Common myeloid progenitor, CD34-positive (primary cell): ENCODE measurements at places on chromosomes 4 and X.
A peak's percentile ranks its signal among the peaks of the same experiment; 100 is the strongest.

DNA sequence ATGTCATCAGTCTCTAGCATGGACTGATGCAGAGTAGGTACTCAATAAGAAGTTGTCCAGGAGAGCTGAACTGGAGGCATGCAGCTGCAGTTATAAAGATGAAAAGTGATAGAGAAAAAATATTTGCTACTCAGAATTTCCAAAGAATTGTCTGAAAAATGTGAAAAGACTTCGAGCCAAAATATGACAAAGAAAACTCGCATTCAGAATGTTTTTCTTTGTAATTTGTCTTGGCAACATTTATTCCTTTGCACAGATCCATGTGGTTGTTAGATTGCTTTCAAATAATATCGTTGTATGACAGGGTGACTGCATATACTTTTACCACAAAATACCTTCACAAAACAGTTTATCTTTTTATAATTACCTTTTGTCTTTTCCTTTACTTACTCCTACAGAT lies 128.0 kb upstream of the SLC4A4 start:
- no peak for DNase-seq

- peak; percentile 71 for DNase-seq
Observed at GRCh38 chrX:58025979-58026378, 115.7 kb upstream of the ZXDA start.

GRCh38 chr4:12635629-12636028 lies 848.5 kb downstream of the RAB28 start:
- DNase-seq = no peak

DNA sequence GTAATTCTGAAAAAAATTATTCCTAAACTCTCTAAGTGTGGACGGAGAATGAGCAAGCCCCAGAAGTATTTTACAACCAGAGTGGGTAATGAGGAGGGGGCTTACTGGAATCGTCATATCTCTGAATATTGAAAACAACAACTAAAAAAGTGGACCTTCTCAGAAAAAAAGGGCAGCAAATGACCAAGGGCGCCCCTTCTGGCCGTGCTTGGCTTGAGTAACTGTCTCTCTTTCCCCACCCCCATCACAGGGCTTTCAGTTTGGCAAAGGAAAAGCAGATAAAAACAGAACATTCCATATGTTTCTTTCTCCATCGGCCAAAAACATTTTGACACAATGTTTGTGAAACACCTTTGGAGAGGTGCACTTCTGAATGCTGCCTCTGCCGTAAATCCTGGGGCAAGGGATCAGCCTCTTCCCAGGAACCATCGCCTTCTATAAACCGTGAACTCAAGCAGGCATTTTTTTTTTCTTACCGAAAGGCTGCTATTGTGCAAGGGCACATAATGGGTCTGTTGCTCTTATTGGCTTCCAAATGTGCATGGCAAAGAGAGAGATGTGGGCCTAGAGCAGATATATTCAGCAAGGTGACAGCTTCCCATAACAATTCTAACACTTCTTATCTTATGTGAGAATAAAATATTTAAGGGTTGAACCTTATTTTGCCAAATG lies 115.4 kb downstream of the PARM1 start:
- no peak for DNase-seq

DNA sequence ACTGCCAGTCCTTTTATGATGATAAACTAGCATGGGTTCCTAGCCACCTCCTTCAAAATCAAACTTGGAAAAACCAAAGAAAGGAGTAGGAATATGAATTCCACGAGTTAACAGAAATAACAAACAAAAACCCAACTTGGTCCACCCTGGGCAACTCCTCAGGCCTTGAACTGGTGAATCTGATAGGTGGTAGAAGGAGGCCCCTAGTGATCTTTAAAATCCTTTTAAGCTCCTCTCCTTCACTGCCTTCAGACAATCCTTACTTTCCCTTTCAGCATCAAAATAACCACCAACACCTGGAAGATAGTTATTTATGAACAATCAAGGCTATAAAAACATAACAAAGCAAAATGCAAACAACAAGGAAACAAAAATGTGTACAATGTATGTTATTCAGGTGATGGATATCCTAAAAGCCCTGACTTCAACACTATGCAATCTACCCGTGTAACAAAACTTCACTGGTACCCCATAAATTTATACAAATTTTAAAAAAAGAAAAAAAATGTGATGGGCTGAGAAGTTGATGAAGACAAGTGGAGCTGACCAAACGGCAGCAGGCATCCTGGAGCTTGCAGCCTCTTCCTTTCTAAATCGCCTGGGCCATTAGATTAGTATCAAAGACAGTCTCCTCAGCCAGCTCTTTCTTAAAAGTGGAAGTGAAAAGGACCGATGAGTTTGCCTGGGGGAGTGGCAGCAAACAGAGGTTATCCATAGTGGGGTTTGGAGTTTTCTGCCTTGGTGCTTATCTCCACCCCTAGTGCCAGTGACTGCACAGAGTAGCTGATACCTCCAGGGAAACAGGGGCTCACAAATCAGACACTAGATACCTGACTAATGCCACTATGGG lies 179.6 kb downstream of the TMA16 start:
- no peak for DNase-seq

DNA sequence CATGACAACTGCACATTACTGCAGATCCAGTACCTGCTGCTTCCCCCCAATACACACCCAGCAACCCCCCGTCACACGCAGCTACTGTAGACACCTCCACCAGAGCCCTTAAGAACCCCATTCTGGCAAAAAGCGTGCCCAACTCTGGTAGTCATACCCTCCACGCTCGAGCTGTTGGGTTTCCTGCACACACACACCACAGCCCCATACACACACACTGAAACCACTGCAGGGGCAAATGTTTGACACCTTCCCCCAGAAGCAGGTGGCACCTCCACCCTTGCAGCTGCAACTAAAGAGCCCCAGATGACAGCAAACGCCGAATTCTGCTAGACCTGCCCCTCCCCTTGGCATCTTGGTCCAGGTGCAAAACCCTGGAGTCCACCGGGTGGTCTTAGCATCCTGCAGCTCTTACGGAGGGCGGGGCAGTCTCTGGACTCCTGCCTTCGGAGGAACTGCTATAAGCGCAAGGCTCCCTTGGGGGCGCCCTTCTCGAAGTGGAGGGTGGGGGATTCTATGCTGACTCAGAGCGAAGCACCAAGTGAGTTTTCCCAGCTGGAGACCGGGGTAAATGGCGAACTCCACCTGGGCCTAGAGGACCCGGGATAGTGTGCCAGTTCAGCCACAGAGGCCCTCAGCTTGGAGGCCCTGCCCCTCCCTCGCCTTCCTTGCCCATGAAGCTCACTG lies 1.5 kb downstream of the FRMPD3 start:
- DNase-seq = no peak

GRCh38 chr4:11436084-11436483 lies 7.4 kb upstream of the HS3ST1 start:
- no peak for DNase-seq
